ENCODE measurements at places on chromosomes 2 and 18.
A peak's percentile ranks its signal among the peaks of the same experiment; 100 is the strongest.

GRCh38 chr18:44680273-44681075 lies at the start of gene SETBP1:
TSS of gene SETBP1 (plus strand) at chr18:44680888. CDS start at chr18:44701347, 20,459 bp downstream.
- no peak for DNase-seq

DNA sequence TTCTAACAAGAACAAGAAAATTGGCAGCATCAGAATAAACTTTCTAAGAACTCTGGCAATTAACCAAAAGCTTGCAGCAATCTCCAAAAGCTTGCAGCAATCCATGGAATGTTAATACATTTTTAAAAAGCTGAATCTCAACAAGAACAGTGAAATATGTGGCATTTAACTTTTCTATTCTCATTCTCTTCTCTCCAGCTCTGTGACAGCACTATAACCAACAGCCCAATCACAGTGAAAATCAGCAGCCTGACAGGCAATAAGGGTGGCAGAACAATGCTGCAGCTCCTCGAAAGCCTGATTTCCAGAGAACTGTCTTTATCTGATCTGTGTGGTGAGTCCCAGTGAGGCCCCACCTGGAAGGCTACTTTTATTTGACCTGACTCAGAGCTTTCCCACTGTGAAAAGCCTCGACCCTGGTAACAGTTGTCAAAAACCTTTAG lies 60.0 kb downstream of the TMEM131 start:
- no peak for DNase-seq

- DNase-seq: peak; percentile 87
These were observed 28.2 kb upstream of the BIN1 start for GRCh38 chr2:127134833-127135830.

- DNase-seq: no peak
These were observed 18.5 kb downstream of the NFE2L2 start for GRCh38 chr2:177246000-177246399.

- DNase-seq: no peak
These were observed 49.0 kb upstream of the BIN1 start for GRCh38 chr2:127155947-127156346.

GRCh38 chr18:58223717-58224424 lies 179.8 kb downstream of the NEDD4L start:
- peak; percentile 91 for DNase-seq

DNA sequence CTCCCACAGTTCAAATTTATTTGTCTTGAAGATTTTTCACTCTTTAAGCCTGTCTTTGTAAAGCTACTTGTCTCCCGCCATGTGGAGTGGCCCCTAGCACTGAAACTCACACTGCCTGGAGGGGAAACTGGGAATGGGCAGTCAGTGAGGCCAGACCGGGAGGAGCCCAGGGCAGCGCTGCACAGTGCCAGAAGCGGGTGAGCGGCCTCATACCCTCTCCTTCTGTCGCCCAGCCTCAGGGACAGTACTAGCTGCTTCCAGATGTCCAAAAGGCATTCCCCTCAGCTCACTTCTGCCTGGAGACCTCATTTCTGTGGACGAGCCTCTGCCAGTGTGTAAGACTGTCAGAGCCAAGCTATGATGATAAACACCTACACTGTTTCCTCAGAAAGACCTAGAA lies 79.9 kb downstream of the SEPTIN10 start:
- no peak for DNase-seq

GRCh38 chr2:217246108-217246507 lies 386.2 kb upstream of the TNP1 start:
- no peak for DNase-seq

- no peak for DNase-seq
These were observed 173.2 kb upstream of the COPS8 start for GRCh38 chr2:236912326-236913120.

- no peak for DNase-seq
These were observed 652 bp downstream of the SH3YL1 start for GRCh38 chr2:263022-263738.

GRCh38 chr18:27073404-27073830 lies 111.7 kb downstream of the CHST9 start:
- no peak for DNase-seq

DNA sequence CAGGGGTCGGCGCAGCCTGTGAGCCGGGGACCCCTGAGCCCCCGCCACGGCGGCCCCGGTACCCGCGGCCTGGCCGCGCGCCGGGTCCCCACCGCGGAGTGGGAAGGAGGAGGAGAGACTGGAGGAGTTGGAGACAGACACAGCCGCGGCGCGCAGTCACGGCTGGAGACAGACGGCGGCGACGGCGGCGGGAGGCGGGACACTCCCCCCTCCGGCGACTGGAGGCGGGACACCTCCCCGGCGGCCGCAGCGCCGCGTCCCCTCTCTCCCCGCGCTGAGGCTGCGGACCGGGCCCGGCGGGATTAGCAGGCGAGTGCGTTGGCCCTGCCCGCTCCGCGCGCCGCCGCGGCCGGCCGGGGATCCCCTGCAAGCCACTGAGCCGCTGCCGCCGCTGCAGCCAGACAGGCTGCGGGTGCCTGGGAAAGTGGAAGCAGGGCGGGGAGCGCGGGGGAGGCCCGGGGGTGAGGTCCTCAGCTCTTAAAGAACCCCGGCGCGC lies 1.0 kb upstream of the LDLRAD4 start:
- DNase-seq: peak; percentile 51

- no peak for DNase-seq
These were observed 7.1 kb downstream of the MTERF4 start for GRCh38 chr2:241094924-241095420.

- DNase-seq: no peak
These were observed 38.2 kb upstream of the CHRNA1 start for GRCh38 chr2:174802459-174802858.

- no peak for DNase-seq
These were observed 169.7 kb downstream of the HAUS1 start for GRCh38 chr18:46273861-46274260.

DNA sequence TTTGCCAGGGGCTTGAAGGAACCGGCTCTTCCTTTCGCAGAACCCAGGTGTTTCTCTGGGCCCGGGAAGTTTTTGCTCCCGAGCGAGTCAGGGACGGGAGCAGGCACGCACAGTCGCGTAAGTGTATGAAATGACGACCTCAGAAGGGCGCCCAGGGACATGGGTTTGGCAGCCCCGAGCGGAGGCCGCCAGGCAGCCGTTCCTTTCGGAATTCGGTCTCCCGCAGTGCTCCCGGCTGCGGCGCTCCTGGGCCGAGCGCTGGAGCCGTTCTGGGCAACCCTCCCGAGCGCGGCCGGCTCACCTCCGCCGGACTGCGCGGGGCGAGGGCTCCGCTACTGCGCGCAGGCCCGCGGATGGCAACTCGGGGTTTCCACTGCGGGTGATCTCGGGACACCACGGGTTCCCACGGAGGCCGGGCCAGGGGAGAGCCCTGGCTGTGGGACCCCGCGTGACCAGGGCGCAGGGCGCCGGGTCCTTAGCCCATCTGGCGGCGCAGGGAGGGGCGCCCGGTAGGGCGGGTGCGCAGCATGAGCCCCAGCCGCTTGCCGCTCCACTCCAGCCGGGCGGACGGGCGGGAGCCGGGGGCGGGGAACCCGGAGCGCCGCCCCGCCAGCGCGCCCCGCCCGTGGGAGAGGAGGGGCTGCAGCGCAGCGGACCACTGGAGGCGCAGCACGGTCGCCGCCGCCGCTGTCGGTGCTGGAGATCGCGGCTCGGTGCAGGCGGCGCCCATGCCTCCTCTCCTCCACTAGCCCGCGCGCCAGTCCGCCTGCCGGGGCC lies at the start of gene OSBPL6:
TSS of gene OSBPL6 (plus strand) at position 690 of the 777 bp plus-strand sequence. CDS start 111,673 bp downstream, outside the sequence.
- DNase-seq: peak; percentile 54

GRCh38 chr2:129276978-129277584 lies 702.4 kb upstream of the RAB6C start:
- DNase-seq: no peak

DNA sequence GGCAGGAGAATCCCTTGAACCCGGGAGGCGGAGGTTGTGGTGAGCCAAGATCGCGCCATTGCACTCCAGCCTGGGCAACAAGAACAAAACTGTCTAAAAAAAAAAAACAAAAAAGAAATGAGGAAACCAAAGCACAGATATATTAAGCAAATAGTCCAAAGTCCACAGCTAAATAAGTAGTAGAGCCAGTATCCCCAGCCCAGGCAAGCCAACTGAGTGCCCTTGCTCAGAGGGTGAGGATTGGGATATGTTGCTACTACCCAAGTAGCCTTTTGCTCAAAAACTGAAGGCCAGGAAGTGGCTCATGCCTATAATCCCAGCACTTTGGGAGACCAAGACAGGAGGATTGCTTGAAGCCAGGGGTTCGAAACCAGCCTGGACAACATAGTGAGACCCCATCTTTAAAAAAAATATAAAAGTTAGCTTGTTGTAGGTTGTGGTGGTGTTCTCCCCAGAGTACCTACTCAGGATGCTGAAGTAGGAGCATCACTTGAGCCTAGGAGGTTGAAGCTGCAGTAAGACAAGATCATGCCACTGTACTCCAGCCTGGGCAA lies 5.4 kb downstream of the CFAP36 start:
- DNase-seq: no peak

GRCh38 chr2:47905386-47906156 lies 727 bp downstream of the FBXO11 start:
- peak; percentile 65 for DNase-seq

DNA sequence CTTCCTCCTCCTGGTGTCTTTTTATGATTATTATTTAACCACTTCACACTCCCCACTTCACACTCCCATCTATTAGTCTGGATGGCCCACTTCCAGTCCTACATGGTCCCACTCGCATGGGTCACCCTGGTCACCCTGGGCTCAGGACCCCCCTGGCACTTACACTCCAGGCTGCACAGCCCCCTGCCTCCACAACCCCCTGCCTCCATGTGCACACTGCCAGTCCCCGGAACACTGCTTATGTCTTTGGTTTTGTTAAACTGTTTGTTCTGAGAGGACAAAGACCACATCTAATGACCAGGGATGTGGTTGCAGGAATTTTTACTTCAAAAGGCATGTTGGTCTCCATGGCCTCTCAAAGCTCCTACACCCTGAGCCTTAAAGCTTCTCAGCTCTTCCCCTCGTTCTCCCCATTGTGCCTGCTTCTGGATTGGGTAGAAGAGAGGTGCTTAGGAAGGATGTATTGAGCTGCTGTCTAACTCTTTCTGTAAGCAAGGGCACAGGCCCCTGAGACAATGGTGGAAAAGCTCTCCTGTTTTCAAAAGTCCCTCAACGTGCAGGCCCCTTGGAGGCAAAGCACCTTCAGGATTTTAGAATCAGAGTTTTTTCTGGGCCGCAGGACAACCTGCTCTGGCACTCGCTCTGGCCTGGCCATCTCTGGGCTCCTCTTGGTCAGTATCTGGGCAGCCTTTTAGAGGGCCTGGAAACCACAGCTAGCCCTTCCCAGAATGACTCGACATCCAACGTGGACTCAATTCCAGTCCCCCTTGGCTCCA lies 150.0 kb upstream of the HAAO start:
- DNase-seq: no peak

DNA sequence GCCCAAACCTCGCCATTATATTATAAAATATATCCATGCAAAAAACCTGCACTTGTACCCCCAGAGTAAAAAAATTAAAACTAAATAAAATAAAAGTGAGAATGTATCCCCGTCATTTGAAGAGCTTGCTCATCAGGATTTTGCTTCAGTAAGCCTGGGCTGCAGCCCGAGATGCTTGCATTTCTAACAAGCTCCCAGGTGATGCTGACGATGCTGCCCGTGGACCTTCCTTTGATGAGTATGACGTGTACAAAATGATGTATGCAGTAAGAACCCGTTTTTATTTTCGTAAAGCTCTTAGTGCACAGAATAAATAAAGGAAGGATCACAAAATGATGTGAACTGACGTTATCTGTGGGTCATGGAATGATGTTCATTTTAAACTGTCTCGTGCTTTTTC lies 63.5 kb downstream of the CRACDL start:
- no peak for DNase-seq
